SW480 (cell line): ENCODE measurements at places on chromosomes 4 and X.

GRCh38 chrX:66892004-66892403 lies 253.1 kb upstream of the EDA2R start:
- no peak for DNase-seq

GRCh38 chr4:185341841-185342240 lies 53.9 kb downstream of the LRP2BP start:
- no peak for DNase-seq

DNA sequence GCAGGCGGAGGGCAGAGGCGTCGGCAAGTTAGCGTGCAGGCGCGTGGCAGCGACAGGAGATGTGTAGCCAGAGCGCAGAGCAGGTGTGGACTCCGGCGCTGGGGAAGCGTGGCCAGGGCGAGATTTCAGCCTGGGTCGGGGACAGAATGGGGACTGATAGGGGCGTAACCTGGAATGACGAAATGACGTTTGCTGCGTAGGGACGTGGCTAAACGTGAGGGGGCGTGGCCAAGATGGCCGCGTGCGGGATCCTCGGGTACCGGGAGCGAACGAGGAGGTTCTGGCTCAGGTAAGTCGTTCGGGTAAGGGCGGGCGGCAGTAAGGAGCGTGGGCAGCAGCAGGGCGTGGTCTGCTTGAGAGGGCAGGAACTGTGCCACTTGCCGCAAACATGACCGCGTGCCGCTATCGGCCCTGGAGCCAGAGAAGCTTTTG lies 10.9 kb upstream of the CLTRN start:
- DNase-seq = peak; percentile 88

GRCh38 chr4:185956544-185956940 lies 112.4 kb upstream of the TLR3 start:
- DNase-seq = no peak

- DNase-seq = no peak
Measured at GRCh38 chr4:127049526-127049925, 583.2 kb upstream of the INTU start.

DNA sequence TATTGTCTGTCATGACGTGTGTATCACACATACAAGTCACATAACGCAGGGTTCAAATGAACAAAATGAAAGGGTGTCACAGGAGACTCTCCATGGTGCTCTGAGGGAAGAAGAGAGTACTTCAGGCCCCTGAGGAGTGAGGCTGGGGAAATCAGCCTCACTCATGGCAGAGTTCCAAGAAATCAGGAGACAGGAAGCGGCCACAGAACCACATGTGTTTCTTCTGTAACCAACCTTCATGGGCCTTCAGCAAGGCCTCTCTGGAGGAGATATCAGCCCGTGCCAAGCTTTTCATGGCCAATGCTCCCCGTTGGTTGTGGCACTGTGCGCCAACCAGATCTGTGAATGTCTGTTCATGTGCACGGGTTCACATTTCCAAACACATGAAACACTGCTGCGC lies 76.0 kb downstream of the NAT8L start:
- no peak for DNase-seq

DNA sequence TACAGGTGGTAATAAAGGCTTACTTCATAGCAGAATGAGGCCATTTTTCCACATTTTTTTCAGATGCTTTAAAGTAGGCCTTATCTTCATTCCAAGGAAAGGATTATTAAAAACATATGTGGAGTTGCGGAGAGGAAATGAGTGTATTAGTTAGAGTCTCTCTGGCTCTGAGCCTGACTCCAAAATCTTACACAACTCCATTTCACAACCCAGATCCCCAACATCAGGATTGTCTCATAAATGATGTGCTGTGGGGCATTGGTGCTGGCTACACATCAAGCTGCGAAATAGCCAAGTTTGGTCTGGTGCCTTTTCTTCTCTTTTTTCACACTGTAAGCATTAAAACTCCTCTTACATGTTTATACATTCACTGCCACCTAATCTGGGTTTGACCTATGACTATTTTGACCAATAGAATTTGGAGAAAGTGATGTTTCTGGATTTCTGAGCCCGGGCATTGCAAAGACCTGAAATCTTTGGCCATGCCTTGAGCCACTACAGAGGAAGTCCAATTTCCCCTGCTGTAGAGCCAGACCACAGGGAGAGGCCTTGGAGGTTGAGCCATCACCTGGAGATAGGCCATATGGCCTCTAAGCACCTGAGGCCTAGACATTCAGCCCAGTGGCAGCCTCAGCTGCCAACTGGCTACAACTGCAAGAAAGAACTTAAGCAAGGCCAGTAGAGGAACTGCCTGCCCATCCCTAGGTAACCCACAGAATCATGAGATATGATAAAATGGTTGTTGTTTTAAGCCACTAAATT lies 16.7 kb upstream of the SOD3 start:
- no peak for DNase-seq

DNA sequence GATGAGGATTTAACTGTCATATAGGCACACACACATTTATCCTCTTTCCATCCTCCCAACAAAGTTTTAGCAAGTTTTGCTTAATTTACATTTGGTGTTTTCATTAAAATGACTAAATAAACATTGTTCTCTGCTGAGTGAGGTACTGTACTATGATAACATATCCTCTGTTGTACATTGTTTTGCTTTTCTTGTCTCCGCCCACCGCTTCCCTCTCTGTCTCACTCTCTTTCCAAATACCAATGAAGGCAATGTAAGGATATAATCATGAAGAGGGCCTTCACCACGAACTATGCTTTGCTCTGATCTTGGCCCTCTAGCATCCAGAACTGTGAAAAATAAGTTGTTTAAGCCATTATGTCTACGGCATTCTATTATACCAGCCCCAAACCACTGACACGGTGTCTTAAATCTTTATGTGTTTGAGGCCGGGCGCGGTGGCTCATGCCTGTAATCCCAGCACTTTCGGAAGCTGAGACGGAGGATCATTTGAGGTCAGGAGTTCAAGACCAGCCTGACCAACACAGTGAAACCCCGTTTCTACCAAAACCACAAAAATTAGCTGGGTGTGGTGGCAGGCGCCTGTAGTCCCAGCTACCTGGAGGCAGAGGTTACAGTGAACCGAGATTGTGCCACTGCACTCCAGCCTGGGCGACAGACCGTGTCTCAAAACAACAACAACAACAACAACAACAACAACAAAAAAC lies 65.3 kb downstream of the HPRT1 start:
- DNase-seq = peak; percentile 36

DNA sequence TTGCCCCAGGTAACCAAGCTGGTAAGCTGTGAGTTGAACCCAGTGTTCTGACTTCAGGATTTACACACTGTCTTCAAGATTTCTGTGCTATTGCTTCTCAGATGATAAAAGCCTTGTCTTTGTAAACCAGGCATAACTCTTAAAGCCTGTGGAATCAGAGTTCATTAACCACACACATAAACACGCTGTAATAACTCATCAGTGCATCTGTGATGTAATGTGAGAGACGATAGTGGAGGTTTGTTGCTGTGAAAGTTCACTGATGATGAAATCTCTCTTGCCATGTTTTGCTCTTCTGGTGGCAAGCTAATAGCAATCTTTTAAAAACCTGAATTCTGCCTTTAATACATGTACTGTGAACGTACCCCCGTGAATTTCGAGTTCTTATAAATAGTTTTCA lies 41.5 kb downstream of the CLCN4 start:
- no peak for DNase-seq

GRCh38 chrX:52425775-52426174 lies 57.0 kb downstream of the XAGE2 start:
- DNase-seq = no peak
